ENCODE measurements at places on chromosomes 13 and 19.

- DNase-seq: no peak
Measured at GRCh38 chr13:30881191-30881651, 24.9 kb upstream of the MEDAG start.

DNA sequence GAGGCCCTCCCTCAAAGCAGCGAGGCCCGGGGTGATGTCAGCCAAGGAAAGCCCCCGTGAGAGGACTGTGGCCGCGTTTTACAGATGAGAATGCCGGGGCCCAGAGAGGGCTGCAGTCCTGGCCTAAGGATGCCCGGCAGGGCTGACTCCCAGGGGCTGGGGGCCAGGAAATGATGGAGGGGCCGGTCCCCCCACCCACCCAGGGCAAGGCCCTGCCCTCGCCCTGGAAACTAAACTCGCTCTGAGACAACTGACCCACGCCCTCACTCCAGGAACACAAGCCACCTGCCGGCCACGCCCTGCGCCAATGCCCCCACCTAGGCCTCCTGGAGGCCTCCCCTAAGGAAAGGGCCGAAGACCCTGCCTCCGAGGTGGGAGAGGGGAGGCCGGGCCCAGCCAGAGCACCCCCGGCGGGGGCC is 7.2 kb downstream of the ZBTB7A start:
- no peak for DNase-seq

- no peak for DNase-seq
Measured at GRCh38 chr13:80361298-80361697, 20.4 kb upstream of the SPRY2 start.

DNA sequence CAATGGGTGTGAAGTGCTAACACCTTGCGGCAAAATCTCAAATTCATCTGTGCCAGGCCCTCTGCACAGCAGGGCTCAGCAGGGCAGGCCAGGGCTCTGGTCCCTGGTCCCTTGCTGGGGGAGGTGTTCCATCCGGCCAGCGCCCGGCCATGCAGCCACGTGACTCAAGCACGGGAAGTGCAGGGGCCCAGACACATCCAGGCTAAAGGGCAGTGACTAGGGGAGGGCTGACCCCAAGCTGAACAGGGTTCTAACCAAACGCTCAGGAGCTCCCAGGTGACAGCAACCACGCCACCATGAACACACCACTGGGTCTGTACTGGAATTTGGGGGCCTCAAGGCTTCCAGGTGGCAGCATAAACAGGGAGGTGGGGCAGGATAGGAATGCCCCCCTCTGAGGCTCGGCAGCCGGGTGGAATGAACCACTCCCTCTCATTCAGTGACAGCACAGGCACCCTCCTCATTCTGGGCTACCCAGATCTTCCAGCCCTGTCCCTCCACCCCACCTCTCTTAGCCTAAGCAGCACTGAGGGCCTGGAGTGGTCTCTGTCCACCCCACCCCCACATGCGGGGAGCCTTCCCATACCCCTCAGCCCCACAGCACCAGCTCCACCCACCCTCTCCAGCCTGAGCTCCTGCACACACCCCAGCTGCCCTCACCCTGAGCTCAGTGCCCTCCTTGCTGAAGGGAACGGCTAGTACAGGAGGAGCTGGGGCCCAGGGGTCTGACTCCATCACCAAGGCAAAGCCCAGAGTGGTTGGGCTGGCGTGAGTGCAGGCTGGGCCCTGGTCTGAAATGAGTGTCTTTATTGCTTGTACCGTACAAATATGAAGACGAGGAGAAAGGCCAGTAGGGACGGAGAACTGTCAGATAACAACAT is 5.3 kb upstream of the CCNP start:
- no peak for DNase-seq

DNA sequence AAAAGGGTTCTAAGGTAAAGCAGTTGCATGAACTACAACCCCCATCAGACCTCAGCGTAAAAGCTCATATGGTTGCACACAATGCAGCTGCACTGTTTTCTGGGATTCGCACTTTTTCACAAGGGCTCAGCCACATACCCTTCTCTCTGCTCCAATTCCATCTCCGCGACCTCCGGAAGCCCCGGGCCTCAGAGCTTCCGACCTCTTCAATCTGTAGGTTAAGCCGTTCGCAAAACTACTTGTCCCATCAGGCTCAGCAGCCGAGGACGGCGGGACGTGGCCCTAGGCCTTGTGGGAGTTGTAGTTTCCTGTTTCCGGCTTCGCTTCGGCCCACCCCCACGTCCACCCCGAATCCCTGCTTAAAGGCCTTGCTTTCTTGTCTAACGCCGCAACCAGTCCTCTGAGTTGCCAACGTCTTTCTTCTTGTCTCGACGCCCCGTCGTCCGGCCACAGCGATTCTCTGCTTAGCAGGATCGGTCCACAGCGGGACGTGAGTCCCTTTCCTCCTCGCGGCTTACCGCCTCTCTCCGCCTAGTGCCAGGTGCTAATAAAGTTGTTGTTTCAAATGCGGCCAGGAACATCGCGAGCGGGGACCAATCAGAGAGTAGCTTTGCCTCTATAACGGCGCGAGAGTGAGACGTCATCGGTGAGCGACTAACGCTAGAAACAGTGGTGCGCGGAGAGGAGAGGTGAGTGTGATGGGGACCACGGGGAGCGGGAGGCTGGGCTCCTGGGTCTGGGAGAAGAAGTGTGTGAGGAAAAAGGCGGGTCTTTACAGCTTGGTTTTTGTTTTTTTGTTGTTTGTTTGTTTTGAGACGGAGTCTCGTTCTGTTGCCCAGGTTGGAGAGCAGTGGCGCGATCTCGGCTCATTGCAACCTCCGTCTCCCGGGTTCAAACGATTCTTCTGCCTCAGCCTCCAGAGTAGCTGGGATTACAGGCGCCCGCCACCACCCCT is at the start of the genes PRPF31 and TFPT:
Gene PRPF31, plus strand, starts transcription at position 646 of the 955 bp plus-strand sequence. CDS start 2,525 bp downstream, outside the sequence.
Gene TFPT, minus strand, starts transcription at position 549 of the 955 bp plus-strand sequence. Its CDS starts 388 bp downstream, at position 161.
- peak; percentile 92 for DNase-seq

Data from stimulated activated CD4-positive, alpha-beta T cell treated with anti-CD3 and anti-CD28 coated beads, Interleukin-4, amount 100 ng/mL, for 4 hours (primary cell).